CMK (cell line): ENCODE measurements at places on chromosomes 11 and 22.

DNA sequence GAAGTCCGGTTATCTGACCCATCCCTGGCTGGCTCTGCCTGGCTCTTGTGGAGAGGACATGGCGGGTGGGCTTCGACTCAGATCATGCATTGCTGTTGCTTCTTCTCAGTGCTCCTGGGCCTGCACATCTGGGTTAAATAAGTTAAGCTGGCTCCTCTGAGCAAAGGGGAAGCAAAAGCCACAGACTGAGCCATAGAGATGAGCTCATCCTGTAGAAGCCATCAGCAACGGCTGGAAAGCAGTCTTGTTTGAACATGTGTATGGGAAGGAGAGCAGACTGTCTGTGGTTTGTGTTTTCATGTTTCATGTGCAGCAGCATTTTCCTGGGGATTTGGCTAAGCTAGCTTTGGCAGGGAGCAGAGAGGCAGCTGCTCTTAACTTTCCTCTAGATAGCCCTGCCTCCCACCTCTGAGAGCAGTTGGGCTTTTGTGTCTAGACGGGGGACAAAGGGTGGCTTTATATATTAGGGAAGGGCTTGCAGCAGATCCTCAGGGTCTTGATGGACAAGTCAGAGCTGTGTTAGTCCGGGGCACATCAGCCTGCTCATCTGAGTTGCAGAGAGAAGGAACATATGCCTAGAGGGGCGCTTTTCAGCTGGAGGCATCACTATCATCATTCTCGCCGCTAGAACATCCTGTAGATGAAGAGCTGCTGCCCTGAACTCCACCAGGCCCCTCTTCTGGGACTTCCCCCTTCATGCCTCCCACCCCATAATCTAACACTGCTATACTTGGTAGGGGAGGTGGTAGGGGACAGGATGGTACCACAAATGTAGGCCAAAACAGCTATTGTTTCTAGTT is 14.9 kb downstream of the DCPS start:
- DNase-seq = no peak

GRCh38 chr22:45948081-45948648 is 28.8 kb downstream of the WNT7B start:
- DNase-seq = no peak

GRCh38 chr22:26442086-26442756 is 13.2 kb downstream of the ASPHD2 start:
- DNase-seq = no peak

DNA sequence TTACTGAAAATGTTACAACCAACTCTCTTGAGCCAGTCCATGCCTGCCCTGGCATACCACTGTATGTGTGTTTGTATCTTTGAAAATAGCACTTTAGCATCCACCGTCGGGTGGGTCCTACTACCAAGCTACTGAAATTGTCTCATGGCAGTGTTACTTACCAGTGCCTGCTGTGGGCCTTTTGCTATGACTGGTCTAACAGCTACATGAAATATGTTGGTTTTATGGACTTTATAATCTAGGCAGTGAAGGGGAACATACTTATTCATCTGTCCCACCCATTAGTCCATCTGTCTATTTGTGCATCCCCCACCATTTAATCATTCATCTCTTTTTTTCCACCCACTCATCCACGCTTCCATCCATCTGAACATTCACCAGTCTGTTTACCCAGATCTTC is 106.0 kb downstream of the NAV2 start:
- no peak for DNase-seq

DNA sequence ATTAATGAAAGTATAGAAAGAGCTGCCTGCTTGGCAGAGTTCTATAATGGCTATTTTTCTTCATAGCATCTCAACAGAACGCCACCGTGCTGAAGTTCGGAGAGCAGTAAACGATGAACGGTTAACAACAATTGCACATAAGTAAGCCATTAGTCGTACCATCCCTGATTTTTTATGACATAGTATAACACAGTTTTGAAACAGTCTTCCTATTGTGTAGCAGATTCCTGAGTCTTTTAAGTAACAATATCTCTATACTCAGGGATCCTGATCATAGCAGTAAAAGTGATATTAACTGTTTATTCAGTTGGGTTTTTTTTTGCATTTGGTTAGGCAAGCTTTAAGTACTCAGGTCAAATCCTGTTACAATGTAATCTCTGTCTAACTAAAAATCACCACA is 8.4 kb downstream of the EMSY start:
- no peak for DNase-seq

DNA sequence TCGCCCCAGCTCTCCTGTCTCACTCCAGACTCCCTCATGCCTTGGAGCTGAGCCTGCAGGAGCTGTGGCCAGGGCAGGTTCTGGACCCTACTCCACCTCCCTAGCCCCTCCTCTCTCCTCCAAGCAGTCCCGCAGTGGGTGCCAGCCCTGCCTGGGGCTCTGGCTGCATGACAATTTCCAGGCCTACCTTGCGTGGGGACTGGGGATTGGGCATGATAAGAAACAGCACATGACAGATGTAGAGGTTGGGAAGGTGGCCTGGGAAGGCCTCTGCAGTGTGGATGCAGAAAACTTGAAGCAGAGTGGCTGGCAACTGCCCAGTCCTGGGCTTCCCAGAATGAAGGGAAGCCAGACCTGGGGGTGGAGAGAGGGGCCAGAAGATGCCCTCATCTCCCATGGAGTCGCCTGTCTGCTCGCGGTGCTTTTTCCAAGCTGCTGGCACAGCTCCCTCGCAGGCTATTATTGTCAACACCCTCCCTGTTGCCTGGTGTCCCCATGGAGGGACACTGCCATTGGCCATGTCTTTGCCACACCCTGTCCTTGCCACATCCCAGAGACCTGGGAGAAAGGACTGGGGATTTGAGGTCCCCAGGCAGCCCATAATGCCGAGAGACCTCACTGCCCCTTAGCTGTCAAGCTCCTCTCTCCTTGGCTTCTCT is 48.9 kb upstream of the CDON start:
- no peak for DNase-seq

- no peak for DNase-seq
Observed at GRCh38 chr22:36768616-36769015, 7.3 kb downstream of the IFT27 start.

DNA sequence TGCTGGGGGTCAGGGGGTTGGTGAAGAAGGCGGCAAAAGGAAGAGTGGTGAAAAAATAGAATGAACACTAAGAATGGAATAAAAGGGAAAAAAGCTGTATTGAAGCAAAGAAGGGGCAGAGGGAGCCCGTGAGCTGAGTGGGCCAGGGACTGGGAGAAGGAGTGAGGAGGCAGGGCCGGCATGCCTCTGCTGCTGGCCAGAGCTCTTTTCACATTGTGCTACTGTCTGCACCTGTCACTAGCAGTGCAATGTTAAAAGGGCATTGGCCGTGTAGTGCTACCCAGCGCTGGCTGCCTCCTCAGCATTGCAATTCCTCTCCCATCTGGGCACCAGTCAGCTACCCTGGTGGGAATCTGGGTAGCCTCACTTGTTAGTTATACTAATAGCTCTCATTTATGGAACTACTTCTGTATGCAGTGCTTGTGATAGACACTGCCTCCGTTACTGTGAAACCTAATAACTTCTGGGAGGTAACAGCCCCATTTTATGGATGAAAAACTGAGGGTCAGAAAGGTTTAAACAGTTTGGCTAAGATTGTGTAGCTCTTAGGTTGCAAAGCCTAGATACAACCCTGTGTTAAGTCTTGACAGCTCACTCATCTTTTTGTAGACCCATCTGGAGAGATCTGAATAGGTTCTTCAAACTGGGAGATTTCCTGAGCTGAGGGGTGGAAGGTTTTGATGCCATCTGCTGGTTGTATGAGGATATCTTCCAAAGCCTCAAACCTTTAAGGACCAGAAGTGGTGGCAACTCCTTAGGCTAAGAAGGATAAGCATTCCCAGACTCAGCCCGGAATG is 8.5 kb downstream of the YPEL4 start:
- no peak for DNase-seq

DNA sequence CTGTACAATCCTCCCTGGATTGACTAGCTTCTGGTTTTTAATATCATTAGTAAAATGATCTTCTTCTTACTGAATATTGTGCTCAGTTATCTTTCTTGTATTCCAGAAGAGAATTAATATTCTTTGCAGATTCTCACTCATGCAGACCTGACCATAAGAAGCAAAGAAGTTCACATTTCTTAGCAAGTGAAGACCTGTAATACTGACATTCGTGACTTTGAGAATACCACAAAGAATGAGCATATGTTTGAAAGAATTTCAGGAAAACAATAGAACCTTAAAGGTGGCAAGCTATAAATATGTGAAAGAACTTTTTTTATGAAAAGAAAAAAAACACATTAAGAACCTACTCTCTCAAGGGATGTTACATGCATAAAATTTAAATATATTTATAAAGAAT is 371.6 kb downstream of the JRKL start:
- no peak for DNase-seq

DNA sequence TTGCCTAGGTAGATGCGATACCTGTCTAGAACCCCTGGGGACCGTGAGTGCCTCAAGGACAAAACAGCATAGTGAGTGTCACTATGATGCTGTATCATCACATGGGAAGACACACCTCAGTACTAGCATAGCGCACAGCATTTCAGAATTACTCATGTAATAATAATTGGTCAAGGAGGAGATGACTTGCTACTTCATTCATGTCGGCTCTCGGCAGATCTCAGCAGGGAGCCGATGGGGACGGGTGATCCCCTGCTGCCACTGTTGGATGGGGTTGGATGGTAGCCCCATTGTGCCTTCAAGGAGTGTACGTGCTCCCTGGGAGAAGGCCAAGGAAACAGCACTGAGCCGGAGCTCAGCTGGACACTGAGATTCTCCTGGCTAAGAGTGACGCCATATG is 186.9 kb downstream of the EFCAB6 start:
- no peak for DNase-seq

GRCh38 chr11:75468534-75469340 is 35.7 kb upstream of the KLHL35 start:
- no peak for DNase-seq

- no peak for DNase-seq
Observed at GRCh38 chr22:26931471-26931870, 274.1 kb downstream of the MIAT start.

DNA sequence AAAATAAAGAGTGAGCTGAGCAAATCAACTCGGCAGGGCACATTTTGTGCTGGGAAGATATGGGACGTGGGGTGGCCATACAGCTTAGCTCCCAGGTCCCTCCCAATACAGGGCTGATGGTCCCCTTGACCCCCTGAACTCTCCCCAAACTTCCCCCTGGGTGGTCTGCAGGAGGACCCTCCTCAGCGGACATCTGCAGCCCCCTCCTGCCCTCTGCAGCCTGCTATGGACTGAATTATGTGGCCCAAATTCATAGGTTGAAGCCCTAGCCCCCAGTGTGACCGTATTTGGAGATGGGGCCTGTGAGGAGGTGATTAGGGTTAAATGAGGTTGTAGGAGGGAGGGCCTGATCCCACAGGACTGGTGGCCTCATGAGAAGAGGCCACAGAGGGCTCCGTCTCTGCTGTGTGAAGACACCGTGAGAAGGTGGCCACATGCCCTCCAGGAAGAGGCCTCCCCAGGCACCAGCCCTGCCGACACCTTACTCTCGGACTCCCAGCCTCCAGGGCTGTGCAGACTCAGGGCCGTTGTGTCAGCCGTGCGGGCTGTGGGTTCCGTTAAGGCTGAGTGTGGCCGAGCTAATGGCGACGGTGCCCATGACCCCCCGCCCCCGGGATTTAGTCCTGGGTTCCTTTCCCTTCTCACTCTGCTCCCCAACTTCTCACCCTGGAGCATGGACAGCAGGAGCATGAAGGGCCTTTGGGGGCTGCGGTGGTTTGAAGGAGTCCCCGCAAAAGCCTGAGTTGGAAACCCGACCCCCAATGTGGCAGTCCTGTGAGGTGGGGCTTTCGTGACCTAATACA is 1042.8 kb downstream of the BRD1 start:
- no peak for DNase-seq

GRCh38 chr11:8082391-8083087 is 1.5 kb downstream of the TUB start:
- DNase-seq = no peak

- no peak for DNase-seq
Observed at GRCh38 chr11:47253660-47254059, 4.1 kb upstream of the NR1H3 start.

- no peak for DNase-seq
Observed at GRCh38 chr11:33898957-33899356, 7.1 kb upstream of the LMO2 start.

- DNase-seq = no peak
Observed at GRCh38 chr11:34478845-34479663, 34.5 kb downstream of the ELF5 start.

- DNase-seq = no peak
Observed at GRCh38 chr22:18121954-18122554, 11.4 kb downstream of the TUBA8 start.

GRCh38 chr11:91625495-91625894 is 599.1 kb upstream of the FAT3 start:
- DNase-seq = peak; percentile 5

DNA sequence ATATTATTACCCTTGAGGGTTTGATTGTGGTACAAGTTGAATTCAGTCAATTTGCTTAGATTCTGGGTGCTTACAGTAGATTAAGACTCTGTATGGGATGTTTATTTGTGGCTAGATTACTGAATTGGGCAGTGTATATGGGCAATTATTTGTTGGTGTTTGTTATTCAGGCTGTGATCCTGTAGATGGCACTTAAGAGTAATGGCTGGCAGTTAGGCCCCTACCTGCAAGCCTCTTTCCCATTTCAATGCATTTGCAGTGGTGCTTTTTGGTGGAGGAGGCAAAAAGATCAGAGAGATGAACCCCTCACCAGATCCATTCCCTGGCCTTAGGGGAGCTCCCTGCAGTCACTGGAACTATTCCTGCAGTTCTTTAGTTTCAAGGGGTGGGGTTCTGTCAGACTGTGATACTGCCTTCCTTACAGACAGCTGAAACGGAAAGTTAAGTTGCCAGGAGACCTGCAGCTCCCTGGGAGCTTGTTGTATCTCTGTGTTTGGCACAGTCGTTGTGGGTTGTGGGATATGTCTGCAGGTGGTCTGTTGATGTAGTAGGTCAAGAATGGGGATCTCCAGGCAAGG is 199.5 kb downstream of the AASDHPPT start:
- DNase-seq = no peak

GRCh38 chr11:76206327-76207081 is at the start of gene WNT11:
Gene WNT11 (minus strand): TSS chr11:76206502. CDS start chr11:76206407, 95 bp downstream.
- DNase-seq = no peak

DNA sequence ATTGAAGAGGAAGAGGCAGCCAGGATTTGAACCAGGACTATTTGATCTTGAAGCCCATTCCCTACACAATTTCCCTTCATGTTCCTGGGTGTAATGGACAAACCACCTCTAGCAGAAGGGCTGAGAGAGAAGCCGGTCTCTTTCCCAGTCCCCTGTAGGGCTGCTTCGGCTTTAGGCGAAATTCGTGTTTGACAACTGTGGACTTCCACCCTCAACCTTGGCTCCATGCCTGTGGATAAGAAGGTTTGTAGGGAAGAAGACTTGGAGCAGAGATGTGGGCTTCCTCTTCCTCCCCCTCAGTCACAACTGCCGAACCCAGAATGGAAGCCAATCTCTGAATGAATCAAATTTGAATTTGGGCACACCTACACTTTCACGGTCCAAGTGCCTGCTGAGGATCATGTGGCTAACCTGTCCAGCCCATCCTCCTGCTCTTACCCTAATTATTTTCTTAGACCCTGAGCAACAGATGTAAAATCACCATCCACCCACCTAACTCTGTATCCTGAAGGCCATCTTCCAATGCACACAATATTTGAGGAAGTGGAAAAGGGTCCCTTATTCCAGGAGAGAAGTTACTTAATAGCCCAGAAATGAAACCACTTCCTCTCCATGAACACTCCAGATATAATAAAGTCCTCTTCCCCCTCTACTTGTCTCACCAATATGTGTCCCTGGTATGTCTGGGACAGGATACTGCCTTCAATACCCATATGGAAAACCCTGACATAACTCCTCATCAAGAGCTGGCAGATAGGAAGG is 10.1 kb upstream of the SCN2B start:
- no peak for DNase-seq
